Activated CD8-positive, alpha-beta memory T cell treated with anti-CD3 and anti-CD28 coated beads for 4 hours (primary cell): ENCODE measurements at places on chromosomes 13 and 19.

DNA sequence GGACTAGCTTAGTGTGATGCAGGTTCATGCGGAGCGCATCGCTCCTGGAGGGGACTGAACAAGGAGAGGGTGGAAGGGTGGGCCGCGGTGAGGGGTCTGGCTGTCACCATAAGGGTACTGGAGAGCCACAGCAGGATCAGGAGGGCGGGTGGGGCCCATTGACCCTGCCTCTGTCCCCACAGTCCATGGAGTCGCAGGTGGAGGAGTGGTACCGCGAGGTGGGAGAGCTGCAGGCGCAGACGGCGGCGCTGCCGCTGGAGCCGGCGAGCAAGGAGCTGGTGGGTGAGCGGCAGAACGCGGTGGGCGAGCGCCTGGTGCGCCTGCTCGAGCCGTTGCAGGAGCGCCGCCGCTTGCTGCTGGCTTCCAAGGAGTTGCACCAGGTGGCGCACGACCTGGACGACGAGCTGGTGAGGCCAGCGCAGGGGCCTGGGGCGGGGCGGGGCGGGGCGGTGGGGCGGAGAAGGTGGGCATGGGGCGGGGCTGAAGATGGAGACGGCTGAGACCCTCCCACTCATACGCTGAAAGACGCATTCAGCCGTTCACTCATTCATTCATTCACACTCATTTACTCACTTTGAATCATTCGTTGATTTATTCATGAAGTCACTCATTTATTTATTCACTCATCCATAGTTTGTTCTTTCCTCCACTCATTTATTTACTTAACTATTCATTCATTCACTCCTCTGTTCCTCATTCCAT, 27.5 kb upstream of the SHKBP1 start:
- peak; percentile 59 for DNase-seq

GRCh38 chr19:455851-456546, 4.8 kb downstream of the SHC2 start:
- no peak for DNase-seq

GRCh38 chr13:101453784-101454201, 1.3 kb downstream of the ITGBL1 start:
- DNase-seq: no peak

DNA sequence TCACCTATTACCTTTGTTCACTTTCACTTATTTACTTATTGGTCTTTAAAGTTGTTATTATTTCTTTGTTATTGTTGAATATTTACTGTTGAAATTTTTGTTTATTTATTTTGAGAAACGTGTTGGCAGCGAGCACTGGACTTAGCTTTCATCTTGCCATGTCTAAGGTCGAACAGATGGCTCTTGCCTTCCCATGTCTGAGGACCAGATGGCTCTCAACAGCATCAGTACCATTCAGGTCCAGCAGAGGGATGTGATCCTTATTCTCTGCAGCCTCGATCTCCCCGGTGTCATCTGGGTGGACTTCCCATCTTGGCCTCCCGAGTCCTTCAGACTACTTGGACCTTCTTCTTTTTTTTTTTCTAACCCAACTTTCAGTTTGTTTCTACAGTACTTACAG, 1437.6 kb downstream of the UQCRFS1 start:
- DNase-seq: no peak

- no peak for DNase-seq
Observed at GRCh38 chr13:96636001-96636709, 358.1 kb downstream of the OXGR1 start.

- no peak for DNase-seq
Observed at GRCh38 chr19:4149518-4150288, 3.7 kb upstream of the CREB3L3 start.

DNA sequence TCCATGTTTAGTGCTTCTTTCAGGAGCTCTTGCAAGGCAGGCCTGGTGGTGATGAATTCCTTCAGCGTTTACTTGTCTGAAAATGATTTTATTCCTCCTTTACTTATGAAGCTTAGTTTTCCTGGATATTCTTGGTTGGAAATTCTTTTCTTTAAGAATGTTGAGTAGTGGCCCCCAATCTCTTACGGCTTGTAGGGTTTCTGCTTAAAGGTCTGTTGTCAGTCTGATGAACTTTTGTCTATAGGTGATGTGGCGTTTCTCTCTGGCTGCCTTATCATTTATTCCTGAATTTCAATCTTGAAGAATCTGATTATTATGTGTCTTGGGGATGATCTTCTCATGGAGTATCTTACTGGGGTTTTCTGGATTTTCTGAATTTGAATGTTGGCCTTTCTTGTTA, 26.0 kb downstream of the ZNF430 start:
- DNase-seq: no peak

DNA sequence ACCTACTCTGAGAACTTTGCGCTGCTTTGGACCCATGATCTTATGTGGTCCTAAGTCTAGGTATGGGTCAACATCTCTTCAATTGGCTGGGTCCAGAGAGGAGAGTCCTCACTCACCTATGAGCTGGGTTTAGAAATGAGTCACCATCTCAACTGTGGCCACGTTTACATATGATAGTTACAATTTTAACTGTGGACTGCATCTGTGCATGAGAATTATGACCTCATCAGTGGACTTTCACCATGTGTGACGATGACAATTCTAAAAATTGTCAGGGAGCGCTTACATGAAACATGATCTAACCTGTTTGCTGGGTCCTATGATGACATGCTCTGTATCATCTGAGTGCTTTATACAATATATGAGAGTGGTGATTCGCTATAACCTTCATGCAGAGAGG, 12.7 kb upstream of the ZNF724 start:
- DNase-seq: no peak

GRCh38 chr19:38395381-38396114, 7.1 kb downstream of the SPRED3 start:
- no peak for DNase-seq

- peak; percentile 70 for DNase-seq
Observed at GRCh38 chr19:10230173-10230860, 814 bp downstream of the S1PR2 start.

DNA sequence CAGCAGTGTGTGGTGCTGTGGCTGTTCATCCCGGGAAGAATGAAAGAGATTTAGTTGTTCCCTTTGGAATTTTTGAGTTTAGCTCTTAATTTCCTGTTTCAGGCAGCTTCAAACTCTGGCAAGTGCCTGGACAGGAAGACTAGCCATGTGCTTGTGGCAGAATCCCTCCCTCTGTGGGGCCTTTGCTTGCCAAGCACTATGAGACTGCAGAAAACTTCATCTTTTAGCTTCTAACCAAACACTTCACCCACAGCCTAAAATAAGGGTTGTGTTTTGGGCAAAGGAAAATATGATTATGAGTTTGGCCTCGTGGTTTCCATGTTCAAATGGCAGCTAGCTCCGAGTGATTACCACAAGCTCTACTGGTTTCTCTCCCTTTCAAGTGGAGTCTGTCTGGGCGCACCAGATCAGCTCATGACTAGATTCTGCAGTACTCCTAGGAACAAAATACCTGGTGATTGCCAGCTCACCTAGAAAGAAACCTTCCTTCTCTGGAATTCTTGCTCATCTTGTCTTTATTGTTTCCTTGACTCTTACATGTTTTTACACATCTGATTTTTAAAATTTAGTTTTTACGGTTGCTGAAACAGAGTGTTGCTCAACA, 707.5 kb downstream of the SLITRK6 start:
- no peak for DNase-seq

DNA sequence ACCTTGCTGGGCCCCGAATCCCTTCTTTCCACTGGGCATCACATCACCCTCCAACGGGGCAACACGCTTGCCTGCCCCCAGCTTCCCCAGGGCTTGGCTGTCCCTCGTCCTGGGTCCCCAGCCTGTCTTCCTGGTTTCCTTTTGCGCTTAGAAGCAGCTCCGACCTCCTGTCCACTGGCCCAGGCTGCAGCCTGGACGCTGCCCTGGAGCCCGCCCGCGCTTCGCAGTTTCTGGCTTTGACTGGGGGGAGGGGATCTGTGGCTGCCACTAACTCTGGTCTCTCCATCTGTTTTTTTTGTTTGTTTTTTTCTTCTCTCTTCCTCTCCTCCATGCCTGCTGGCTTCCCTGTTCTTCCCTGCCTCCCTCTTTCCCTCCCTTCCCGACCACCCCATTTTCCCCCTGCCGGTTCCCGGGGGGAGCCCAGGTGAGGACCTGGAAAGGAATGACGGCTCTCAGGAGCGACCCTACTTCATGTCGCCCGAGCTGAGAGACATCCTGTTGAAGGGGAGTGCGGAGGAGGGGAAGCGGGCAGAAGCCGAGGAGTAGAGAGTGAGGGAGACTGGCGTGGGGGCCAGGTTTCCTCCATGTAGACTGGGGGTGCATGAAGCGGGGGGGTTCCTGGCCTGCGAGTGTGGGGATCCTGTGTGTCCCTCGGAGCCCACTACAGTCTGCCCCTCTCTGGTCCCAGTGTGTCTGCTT, 11.5 kb upstream of the ILF3 start:
- DNase-seq: no peak

- no peak for DNase-seq
Observed at GRCh38 chr13:109840201-109840892, 54.0 kb upstream of the IRS2 start.

DNA sequence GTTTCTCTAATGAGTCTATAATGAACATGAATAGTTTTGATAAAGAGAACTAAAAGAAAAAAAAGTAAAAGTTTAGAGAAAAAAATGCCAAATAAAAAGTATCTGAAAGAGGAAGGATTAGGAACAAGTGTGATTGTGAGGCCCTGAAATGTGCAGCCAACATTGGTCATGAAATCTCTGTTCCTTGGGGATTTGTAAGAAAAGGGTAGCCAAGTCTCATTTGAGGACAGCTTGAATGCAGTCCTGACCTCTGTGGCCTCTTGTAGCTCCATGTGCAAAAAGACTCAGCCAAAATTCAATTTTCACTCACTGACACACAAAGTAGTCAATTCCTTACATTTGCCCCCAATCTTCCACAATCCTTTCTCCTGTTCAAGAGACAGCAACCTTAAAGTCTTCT, 167.9 kb downstream of the KLF12 start:
- no peak for DNase-seq

GRCh38 chr13:95267662-95268342, 33.4 kb downstream of the ABCC4 start:
- no peak for DNase-seq

GRCh38 chr13:20823071-20823470, 49.3 kb upstream of the EEF1AKMT1 start:
- no peak for DNase-seq

DNA sequence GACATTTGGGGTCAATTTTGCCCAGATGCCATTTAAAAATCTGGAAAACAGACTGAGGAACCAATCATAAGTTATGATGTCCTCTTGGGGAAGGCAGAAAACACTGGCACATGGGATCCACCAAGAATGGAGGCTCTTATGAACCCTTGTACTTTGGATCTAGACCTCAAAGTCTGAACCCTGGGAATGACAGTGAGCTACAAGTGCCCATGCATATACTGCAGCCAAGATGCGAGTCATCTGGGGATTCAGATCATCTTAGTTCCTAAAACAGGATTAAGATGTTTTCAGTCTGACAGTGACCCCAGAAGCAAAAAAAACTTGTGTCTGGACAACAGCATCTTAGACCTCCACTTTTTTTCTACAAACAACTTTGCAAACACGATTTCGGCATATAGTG, 100.2 kb upstream of the SIAH3 start:
- DNase-seq: no peak

- DNase-seq: no peak
Observed at GRCh38 chr19:3606174-3606689, 443 bp downstream of the TBXA2R start.

DNA sequence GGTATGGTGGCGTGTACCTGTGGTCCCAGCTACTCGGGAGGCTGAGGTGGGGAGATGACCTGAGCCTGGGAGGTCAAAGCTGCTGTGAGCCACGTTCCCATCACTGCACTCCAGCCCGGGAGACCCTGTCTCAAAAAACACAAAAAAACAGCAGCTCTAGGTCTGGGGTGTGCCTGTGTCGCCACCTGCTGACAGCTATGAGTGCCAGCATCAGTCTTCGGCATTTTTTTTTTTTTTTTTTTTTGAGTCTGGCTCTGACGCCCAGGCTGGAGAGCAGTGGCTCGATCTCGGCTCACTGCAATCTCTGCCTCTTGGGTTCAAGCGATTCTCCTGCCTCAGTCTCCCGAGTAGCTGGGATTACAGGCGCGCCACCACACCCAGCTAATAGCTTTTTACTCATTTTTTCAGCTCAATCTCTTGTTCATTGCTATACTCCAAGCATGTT, 10.1 kb downstream of the AP2S1 start:
- no peak for DNase-seq

- no peak for DNase-seq
Observed at GRCh38 chr19:55602104-55603001, 2.3 kb downstream of the ZNF524 start.

DNA sequence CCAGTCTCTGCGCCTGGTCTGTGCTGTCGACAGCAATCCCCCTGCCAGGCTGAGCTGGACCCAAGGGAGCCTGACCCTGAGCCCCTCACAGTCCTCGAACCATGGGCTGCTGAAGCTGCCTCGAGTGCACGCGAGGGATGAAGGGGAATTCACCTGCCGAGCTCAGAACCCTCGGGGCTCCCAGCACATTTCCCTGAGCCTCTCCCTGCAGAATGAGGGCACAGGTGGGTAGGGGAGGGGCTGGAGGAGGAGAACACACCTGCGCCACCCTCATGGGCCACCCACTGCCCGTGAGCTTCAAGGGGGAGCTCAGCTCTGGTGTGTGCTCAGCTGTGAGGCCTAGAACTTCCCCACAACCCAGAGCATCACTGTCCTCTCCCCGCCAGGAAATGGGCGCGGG, 38.6 kb upstream of the CD33 start:
- no peak for DNase-seq

DNA sequence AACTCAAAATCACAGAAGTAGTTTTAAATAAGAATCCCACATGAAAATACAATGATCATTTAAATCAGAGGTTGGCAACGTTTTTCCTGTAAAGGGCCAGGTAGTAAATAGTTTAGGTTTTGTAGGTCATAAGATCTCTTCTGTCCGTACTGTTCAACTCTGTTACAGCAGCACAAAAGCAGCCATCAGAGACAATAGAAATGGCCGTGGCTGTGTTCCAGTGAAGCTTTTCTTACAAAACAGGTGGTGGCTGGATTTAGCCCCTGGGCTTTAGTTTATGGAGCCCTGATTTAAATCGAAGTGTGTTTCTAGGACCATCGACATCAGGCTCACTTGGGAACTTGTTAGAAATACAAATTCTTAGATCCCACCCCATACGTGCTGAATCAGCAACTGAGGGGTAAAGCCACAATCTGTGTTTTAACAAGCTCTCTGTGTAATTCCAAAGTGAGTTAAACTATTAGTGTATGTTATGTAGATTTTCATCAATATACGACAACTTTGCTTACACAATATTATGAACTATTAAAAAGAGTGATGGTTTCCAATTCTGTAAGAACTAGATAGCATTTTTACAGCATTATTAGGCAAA, 54.8 kb upstream of the MIR17HG start:
- no peak for DNase-seq
